Spleen (tissue), 13 donors: ENCODE measurements at places on chromosomes 12 and 14. TPM values are rescaled to one million over a fixed set of nuclear protein-coding genes. Genes with fewer than 3 reads are reported as not detected.
A peak's percentile ranks its signal among the peaks of the same experiment; 100 is the strongest.

- DNase-seq: no peak
- H3K4me1 ChIP-seq: no peaks in the 10 kb centered on the region
Measured at GRCh38 chr12:63985456-63985855, 141.0 kb downstream of the SRGAP1 start.

DNA sequence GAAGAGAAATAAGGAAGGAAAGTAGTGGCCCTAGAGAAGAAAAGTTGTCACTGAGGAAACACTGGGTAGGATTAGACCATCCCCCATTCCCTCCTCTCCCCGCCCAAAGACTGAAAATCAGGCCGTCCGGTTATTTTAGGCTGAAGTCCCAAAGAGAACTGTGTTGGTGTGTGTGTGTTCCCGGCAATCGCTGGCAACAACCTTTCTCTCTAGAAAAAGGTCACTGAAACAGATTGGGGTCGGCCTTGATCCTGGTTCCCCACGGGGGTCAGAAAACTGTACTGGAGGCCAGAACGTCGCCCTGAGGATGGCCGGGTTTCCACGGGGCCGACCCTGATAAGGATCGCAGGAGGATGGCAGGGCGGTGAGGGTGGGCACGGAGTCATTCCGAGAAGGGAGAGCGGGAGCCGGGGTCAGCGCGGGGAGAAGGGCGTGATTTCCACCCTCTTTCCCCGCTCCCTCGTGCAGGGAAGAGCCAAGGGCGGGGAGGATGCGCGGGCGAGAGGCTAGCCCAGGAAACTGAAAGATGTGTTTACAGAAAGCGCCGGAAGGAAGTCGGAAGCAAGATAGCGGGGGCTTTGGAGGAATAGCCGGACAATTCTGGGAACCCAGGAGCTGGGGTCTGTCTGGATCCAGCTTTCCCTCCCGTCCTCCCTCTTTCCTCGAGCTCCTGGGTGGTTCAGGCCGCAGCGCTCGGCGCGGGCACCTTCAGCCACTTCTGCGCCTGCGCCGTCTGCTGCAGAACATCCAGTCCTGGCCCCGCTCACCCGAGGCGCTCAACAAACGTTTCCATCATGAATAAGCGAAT lies 25.3 kb upstream of the SPTLC2 start:
- DNase-seq: peak; percentile 92
- H3K27me3 ChIP-seq: no peaks in the 10 kb centered on the region
- no peaks in the 10 kb centered on the region for H3K36me3 ChIP-seq
- H3K4me1 ChIP-seq: peaks cover 28% of the 10 kb centered on the region
- peak overlapping the region; percentile 96 for H3K27ac ChIP-seq
- peak overlapping the region; percentile 55 for H3K4me3 ChIP-seq

- no peak overlapping the region for H3K4me3 ChIP-seq
- no peaks in the 10 kb centered on the region for H3K27me3 ChIP-seq
- H3K27ac ChIP-seq: no peak overlapping the region
- no peak for DNase-seq
- no peaks in the 10 kb centered on the region for H3K36me3 ChIP-seq
Measured at GRCh38 chr12:47850153-47851084, 30.7 kb upstream of the HDAC7 start.

DNA sequence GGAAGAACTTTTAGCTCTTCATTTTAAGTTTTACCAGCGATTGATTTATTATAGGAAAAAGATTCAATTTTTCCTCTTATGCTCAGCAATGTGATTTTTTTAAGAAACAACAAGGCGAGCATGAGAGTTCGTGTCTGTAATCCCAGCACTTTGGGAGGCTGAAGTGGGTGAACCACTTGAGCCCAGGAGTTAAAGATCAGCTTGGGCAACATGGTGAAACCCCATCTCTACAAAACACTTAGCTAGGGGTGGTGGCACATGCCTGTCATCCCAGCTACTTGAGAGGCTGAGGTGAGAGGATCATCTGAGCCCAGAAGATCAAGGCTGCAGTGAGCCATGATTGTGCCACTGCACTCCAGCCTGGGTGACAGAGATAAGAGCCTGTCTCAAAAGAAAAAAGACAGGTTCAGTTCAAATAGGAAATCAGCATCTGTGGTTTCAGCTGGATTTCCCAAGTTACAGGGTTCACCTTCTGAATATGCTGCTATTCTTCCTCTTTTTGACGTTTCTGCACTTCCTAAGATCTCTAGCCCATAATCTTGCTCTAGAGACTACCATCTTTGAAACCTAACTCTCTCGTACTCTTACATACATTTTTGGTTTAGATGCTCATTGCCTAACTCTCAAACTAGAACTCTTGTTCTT lies 274.7 kb downstream of the SEC23A start:
- no peaks in the 10 kb centered on the region for H3K36me3 ChIP-seq
- no peak overlapping the region for H3K27ac ChIP-seq
- no peaks in the 10 kb centered on the region for H3K27me3 ChIP-seq
- peak; percentile 20 for DNase-seq
- no peak overlapping the region for H3K4me3 ChIP-seq
- no peaks in the 10 kb centered on the region for H3K4me1 ChIP-seq

OTX2 gene
- total RNA-seq: not detected

GRCh38 chr12:117662620-117663395 lies 301.4 kb upstream of the NOS1 start:
- no peaks in the 10 kb centered on the region for H3K36me3 ChIP-seq
- no peaks in the 10 kb centered on the region for H3K4me1 ChIP-seq
- no peak overlapping the region for H3K4me3 ChIP-seq
- no peak overlapping the region for H3K27ac ChIP-seq

GRCh38 chr14:66650491-66650911 lies 142.6 kb downstream of the GPHN start:
- no peak for DNase-seq
- H3K4me1 ChIP-seq: peaks cover 7% of the 10 kb centered on the region
- no peak overlapping the region for H3K4me3 ChIP-seq
- H3K27me3 ChIP-seq: no peaks in the 10 kb centered on the region

- no peak overlapping the region for H3K27ac ChIP-seq
Measured at GRCh38 chr14:104422837-104423681, 156.5 kb upstream of the C14orf180 start.

DNA sequence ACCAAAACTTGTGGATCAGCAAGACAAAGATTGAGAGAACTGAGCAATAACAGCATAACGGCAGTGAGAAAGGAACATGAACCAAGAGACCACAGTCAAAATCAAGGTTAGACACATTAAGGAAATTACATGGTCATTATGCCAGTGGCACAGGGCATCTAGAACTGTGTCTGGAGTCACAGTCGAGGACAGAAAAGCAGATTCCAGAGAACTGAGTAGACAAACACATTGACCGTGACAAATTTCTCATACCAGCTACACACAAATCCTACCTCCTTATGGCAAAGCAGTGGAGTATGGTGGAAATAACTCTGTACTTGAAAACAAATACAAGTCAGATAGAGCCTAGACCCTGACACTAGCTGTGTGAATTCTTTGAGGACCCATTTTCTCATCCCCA lies 367.3 kb downstream of the DUSP6 start:
- H3K36me3 ChIP-seq: no peaks in the 10 kb centered on the region
- no peaks in the 10 kb centered on the region for H3K27me3 ChIP-seq
- DNase-seq: no peak
- no peak overlapping the region for H3K4me3 ChIP-seq
- H3K27ac ChIP-seq: no peak overlapping the region
